ENCODE measurements at places on chromosomes 1 and 21.

DNA sequence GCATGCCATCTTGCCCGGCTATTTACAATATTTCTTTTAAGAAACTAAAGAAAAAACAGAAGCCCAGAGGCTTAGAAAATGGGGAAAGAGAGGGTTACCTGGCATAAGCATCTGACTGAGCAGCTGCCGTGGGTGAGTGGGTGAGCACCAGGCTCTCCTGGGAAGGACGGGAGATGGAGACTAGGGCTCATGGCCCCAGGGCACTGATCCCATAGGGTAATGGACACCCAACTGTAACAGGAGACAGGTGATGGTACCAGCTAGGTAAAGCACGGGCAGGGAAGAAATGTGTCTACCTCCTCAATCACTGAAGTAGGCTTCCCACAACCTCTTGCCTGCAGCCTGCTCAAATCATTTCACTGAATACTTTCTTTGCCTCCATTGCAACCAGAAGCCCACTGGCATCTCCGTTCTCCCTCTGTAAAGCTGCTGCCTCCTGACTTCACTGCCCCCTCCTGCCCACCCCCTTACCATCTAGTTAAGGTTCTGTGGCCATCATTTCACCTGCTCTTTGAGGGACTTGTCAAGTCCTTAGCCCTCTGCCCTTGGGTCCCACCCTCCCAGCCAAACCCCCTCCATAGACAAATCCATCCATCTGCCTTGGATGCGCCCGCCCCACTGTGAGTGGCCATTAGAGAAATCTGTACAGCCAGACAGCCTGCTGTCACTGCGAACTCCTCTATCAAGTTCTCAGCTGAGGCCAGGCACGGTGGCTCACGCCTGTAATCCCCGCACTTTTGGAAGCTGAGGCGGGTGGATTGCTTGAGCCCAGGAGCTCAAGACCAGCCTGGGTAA lies 6.2 kb downstream of the TMEM125 start:
- no peak for DNase-seq

DNA sequence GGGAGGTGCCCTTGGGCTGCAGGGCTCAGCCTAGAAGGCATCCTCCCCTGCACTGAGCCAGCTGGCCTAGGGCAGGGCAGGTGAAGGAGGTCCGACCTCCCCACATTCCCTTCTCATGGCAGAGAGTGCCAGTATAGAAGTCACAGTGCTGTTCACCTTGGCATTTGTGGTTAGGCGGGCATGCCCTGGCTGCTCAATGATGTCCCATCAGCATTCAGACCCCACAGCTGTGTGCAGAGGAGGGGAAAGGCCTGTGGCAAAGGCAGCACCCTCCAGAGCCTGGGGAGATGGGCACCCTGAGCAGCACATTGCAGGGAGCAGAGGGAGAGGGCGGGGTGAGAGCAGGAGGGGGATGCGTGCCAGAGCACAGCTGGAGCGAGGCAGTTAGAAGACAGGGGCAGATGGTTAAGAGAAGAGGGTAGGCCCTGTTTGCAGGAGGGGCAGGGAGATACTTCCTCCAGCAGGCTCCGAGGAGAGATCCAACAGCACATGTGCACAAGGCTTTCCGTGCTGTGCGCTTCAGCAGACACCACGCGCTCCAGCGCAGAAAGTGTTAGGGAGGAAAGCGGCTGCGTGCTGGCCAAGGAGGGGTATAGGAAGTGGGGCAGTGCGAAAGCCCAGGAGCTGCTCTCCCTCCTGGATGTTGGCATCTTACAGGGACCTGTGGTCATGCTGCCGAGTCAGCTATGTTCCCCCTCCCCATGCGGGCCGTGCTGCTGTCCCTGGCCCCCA lies 43.7 kb upstream of the COL6A1 start:
- DNase-seq: no peak

DNA sequence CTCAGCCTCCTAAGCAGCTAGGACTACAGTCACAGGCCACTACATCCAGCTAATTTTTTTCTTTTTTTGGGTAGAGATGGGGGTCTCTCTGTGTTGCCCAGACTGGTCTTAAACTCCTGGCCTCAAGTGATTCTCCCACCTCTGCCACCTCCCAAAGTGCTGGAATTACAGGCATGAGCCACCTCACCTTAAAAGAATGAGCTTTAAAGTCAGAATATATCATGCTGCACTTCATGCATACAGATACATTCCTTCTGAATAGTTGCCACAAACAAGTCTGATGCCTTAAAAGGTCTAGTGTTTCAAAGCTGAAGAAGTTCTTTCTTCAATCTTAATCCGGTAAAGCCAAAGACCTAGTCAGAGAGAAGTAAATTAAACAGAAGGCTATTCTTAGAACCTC lies 23.8 kb upstream of the CPLANE2 start:
- no peak for DNase-seq

DNA sequence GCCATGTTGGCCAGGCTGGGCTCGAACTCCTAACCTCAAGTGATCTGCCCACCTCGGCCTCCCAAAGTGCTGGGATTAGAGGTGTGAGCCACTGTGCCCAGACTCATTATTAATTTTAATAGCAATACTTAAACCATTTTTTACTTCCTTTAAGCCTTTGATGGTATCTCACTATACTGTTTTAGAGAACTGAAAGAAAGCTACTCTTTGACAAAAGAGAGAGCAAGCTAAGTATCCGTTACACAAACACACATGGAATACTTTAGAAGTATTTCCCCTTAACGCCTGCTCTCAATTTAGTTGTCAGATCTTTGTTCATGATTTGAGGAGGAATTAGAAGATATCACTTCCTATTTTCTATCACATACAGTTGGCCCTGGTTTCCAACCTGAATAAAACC lies 189.4 kb downstream of the COP1 start:
- DNase-seq: no peak

GRCh38 chr1:211420389-211420788 lies 71.6 kb downstream of the RD3 start:
- peak; percentile 12 for DNase-seq

- no peak for DNase-seq
These were observed 435.9 kb downstream of the KIF26B start for GRCh38 chr1:245590726-245591125.

DNA sequence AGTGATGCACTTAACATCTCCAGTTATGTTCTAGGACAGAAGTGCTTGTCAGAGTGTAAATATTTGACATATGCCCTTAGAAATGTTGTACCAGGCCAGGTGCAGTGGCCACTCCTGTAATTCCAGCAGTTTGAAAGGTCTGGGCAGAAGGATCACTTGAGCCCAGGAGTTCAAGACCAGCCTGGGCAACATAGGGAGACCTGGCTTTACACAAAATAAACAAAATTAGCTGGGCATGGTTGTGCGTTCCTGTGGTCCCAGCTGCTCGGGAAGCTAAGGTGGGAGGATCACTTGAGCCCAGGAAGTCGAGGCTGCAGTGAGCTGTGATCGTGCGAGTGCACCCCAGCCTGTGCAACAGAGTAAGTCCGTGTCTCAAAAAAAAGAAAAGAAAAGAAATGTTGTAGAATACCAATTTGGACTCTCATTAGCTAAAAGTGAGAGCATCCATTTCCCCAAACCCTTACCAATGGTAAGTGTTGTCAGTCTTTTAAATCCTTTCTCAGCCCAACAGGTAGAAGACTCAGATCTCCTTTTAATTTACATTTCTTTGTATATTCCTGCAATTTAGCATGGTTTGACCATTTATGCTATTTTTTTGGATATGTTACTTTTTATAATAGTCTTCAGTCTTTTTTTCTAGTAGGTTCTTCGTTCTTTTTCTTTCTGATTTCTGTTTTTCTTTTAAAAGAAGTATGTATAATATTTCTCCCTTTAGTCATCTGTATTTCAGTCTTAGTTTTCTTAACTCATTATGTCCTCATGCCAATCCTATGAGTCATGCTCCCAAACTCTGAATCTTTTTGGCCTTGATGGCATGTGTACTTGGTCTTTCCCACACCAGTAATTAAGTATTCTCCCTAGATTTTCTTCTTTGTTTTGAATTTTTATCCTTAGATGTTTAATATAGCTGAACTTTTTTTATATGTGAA lies 74.4 kb downstream of the CAMTA1 start:
- DNase-seq: peak; percentile 82

GRCh38 chr1:219159946-219160645 lies 13.6 kb upstream of the LYPLAL1 start:
- DNase-seq: no peak

- DNase-seq: peak; percentile 9
These were observed 884 bp downstream of the LHX4 start for GRCh38 chr1:180230791-180231505.

GRCh38 chr1:20493309-20493708 lies 7.3 kb upstream of the CAMK2N1 start:
- no peak for DNase-seq

DNA sequence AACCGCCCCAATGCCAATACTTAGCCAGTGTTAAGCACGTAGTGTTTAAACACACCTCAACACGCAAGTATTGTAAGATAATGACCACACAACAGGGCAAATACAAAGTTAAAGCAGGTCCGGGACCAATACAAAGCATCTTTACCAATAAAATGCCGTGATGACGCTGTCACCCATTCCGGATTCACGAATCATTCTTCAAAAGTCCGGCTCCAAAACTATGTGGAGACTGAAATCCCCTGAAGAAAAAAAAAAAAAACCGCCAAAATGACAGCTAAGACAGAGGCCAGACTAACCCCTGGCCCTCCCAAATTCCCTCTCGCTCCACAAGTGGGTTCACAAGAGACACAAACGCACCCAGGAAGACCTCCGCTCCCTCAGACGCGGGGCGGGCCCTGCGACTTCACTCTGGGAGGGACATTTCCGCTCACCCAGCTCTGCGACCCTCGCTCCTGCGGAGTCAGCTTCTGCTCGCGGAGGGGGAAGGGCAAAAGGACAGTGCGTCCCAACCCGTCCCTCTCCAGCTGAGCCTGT lies 625 bp upstream of the DARS2 start:
- DNase-seq: peak; percentile 44

DNA sequence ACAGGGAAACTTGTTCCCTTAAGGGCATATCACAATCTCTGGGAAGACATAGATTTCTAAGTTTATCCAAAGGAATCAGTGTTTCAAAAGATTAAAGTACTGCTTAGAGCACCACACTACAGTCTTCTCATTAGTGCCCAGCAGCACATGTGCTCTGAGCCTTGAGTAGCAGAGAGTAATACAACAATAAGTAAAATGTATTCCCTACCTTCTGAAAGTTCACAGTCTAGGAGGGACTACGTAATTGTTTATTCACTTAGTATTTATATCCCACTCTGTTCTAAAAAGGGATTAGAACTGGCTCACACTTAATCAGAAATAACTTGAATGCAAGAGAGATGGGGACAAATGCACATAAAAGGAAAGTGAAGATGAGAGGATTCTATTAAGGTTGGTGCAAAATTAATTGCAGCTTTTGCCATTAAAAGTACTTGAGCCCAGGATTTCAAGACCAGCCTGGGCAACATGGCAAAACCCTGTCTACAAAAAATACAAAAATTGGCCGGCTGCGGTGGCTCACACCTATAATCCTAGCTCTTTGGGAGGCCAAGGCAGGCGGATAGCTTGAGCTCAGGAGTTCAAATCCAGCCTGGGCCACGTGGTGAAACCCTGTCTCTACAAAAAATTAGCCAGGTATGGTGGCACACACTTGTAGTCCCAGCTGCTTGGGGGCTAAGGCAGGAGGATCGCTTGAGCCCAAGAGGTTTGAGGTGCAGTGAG lies 9.0 kb downstream of the SYNC start:
- no peak for DNase-seq

- DNase-seq: no peak
These were observed 95.1 kb downstream of the ST3GAL3 start for GRCh38 chr1:43802356-43802980.

- DNase-seq: no peak
These were observed 1.9 kb downstream of the CNN3 start for GRCh38 chr1:94925004-94925403.

- DNase-seq: no peak
These were observed 89.9 kb upstream of the LBR start for GRCh38 chr1:225517697-225518096.

DNA sequence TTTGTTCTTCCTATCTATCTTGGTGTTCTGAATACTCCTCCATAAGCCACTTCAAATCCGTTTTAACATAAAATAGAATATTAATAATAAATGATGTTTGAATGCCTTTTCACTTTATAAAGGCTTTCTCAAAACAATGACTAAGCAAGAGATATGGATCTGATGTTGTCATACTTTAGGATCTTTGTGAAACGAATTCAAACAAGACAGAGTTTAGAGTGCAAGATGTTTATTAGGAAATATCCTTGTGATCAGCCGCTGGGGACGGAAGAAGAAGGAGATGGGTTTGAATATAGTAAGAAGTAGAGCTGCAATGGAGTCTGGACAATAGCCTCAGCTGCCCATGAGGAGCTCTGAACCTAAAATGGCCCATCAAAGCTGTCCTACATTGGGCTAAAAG lies 351.8 kb downstream of the NEGR1 start:
- no peak for DNase-seq

DNA sequence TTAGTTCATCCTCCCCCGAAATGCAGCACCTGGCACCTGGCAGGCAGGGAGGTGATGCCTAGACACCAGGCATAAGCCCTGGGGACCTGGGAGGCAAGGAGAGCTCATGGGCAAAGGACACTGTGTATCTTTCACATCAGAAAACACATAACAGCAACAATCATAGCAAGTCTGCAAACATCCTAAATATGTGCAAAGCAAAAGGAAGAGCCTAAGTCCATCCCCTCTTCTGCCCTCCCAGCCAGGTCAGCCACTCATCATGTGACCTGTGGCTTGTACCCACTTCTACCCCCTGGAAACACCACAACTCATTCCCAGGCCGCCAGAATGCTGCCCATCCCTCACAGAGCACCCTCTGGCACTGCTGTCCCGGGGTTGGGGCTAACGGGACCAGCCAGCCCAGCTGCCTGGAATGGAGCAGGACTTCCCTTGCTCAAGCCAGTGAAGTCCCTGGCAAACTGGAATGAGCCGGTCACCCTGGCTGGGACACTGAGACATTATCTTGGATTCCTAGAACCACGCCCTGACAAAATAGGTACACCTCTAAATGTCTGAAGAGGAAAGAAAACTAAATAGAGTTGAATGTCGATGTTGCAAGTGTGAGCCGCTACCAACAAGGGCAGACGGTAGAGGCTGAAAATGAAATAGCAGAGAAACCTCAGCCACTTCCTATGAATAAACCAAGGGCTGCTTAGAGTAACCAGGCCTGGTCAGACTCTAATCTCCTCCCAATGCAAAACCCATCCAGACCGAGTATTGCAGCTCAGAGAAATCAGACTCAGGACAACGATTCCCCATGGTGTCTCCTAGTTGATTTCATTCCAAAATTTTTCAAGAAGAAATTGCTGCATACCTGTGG lies 29.4 kb downstream of the TMPRSS2 start:
- DNase-seq: no peak

- no peak for DNase-seq
These were observed 8.4 kb downstream of the CD34 start for GRCh38 chr1:207902566-207902965.

DNA sequence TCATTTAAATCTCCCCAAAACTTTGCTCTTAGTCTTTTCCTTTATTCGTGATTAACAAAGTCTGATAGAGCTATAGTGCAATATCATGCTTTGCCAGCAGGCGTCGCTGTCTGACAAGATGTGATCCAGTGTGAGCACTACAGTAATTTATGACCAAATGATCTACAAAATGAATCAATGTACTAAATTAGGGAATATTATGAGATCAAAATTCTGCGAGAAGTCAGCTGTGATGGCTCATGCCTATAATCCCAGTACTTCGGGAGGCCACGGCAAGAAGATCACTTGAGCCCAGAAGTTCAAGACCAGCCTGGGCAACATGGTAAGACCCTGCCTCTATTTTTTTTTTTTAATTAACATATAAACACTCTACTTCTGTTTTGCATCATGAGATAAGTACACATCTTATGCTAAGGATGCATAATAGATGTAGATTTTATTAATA lies 3.6 kb upstream of the SPSB1 start:
- DNase-seq: no peak

All from amniotic stem cell (primary cell).